ENCODE measurements at places on chromosomes 3 and 15. TPM values are rescaled to one million over a fixed set of nuclear protein-coding genes. Genes with fewer than 3 reads are reported as not detected.

UBAP1L gene
- total RNA-seq: 3.2 TPM

SMAD6 gene
- 0.19 TPM for total RNA-seq

CCR8 gene
- total RNA-seq: 0.75 TPM

SERPINI2 gene
- not detected for total RNA-seq

- H3K4me1 ChIP-seq: no peaks in the 10 kb centered on the region
- H3K27me3 ChIP-seq: no peaks in the 10 kb centered on the region
- no peaks in the 10 kb centered on the region for H3K36me3 ChIP-seq
- H3K4me3 ChIP-seq: no peak overlapping the region
- DNase-seq: no peak
Observed at GRCh38 chr3:77913524-77914174, 873.8 kb downstream of the ROBO2 start.

DNA sequence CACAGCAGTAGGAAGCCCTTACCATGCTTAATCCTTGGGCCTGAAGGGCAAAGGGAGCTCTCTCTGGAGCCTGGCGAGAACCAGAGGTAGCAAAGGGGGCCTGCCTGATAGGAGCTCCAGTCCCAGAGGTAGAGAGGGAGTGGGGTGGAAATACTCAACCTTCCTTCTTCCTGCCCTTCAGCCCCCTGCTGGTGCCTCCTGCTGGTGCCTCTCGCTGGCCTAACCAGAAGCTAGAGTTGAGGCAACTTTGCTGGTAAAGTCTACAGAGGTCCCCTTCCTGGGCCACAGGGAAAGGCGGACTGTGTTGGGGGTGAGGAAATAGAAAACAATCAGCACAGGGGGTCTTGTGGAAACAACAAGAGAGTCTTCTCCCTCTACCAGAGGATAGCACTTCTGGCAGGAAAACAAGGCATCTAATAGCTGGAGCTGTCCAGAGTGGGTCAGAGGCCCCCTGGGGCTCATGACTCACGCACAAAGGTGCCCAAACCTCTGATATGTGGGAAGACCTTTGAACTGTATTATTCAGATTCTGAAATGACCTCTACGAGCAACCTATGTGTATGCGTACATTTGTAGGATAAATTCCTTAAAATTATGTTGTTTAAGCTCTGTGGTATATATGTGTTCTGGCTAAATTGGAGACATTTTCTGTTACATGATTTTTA lies 133.9 kb downstream of the LRRC28 start:
- H3K27ac ChIP-seq: no peak overlapping the region
- peaks cover 14% of the 10 kb centered on the region for H3K36me3 ChIP-seq
- peaks cover 21% of the 10 kb centered on the region for H3K4me1 ChIP-seq

DNA sequence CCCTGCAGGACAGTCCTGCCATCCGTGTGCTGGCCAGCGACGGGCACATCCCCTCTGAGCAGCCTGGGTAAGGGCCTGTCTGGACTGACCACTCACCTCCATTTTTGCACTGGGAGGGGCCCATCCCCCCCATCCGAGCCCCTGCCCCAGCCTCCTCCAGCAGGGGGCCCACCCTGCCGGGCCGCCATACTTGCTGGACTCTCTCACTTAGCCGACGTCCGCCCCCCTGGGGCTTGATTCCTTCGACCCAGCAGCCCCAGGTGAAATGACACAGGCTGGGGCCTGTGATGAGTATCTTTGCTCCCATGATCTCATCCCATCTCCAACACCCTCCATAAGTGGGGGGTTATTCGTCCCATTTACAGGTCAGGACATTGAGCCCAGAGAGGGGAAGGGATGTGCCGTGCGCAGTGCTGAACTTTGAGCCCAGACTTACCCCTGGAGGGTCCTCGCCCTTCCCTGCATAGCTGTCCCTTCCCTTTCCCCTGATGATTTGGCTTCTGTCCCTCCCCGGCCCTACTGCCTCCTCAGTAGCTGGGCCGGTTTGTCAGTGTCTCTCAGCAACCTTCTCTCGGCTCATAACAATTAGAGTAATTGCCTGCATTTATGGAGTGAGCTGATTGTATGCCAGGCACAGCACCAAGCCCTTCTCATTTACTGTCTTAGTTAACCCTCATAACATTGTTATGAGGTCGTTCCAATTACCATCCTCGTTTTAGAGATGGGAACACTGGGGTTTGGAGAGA lies 4.2 kb downstream of the LMAN1L start:
- H3K4me3 ChIP-seq: no peak overlapping the region
- no peaks in the 10 kb centered on the region for H3K27me3 ChIP-seq
- peaks cover 12% of the 10 kb centered on the region for H3K4me1 ChIP-seq
- DNase-seq: no peak
- no peaks in the 10 kb centered on the region for H3K36me3 ChIP-seq
- no peak overlapping the region for H3K27ac ChIP-seq

- no peak overlapping the region for H3K27ac ChIP-seq
- no peaks in the 10 kb centered on the region for H3K4me1 ChIP-seq
- peaks cover 3% of the 10 kb centered on the region for H3K27me3 ChIP-seq
- DNase-seq: no peak
- H3K4me3 ChIP-seq: no peak overlapping the region
- H3K36me3 ChIP-seq: no peaks in the 10 kb centered on the region
Observed at GRCh38 chr15:95202569-95203349, 971.4 kb downstream of the MCTP2 start.

GRCh38 chr3:10479311-10479710 lies 26.1 kb downstream of the ATP2B2 start:
- no peaks in the 10 kb centered on the region for H3K36me3 ChIP-seq
- H3K4me1 ChIP-seq: no peaks in the 10 kb centered on the region
- H3K27ac ChIP-seq: no peak overlapping the region
- H3K4me3 ChIP-seq: no peak overlapping the region

DNA sequence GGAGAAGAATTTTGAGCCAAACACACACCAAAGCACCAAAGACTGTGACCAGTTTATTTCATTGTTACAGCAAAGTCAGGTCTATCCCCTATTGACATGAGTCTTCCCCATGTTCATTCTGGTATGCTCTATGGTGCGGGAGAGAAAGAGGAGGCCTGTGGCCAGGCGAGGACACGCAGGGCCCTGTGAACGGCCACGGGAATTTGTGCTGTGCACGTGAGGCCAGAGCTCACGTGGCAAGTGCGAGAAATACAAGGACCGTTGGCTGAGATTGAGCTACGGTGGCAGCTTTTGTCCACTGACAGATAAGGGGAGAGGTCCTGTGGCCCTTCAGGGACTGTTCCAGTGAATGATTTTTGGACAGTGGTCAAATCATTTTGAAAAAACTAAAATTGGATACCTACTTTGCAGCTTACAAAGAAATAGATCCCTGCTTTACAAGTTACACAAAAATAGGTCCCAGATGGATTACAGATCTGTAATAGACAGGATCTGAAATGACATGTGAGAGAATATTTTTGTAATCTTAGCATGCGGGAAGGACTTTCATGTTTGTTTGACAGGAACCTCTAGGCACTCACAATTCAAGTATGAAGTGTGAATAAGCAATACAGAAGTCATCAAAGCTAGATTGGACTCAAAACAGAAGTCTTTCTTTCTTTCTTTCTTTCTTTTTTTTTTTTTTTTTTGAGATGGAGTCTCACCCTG lies 9.2 kb downstream of the ZSCAN2 start:
- H3K36me3 ChIP-seq: peaks cover 17% of the 10 kb centered on the region
- H3K4me1 ChIP-seq: peaks cover 13% of the 10 kb centered on the region
- H3K27ac ChIP-seq: no peak overlapping the region
- no peak overlapping the region for H3K4me3 ChIP-seq
- no peak for DNase-seq
- no peaks in the 10 kb centered on the region for H3K27me3 ChIP-seq

DNA sequence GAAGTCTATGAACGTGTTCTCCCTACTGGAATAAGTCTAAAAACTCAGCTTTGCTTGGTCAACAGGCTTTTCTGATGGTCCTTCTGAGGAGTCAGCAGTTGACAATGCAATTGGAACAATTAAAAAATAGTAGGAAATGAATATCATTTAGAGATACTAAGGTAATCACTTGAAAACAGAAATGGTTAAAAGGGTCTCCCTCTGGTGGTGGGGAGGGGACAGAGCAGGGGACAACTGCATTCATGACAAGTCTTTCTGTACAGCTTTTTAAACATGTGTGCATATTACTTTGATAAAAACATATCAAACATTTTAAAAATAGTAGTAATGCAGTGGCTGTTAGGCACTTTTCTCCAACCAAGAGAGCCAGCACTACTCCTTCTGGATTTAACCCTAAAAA lies 119.9 kb upstream of the FHIT start:
- peak; percentile 51 for DNase-seq
- H3K27me3 ChIP-seq: no peaks in the 10 kb centered on the region
- H3K4me1 ChIP-seq: no peaks in the 10 kb centered on the region

DNA sequence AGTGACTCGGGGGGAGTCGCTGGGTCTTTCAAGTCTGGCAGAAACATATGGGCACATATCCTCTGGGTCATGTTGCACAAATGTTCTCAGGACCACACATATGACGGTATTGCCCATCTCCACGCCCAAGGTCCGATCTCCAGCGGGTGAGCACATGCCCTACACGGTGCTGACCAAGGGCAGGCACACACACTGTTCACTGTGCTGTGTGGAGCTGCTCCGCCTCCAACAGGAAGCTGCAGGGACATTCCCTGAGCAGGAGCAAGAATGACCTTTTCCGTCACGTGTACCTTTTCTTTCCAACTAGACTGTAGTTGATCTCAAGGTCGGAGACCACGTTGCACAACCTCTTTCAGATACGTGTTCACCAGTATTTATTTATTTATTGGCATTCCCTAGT lies 41.7 kb upstream of the B3GNT5 start:
- H3K27me3 ChIP-seq: no peaks in the 10 kb centered on the region
- peaks cover 32% of the 10 kb centered on the region for H3K36me3 ChIP-seq
- H3K27ac ChIP-seq: peak overlapping the region; percentile 72
- DNase-seq: no peak
- H3K4me3 ChIP-seq: no peak overlapping the region

- DNase-seq: no peak
- peak overlapping the region; percentile 99 for H3K4me3 ChIP-seq
- no peaks in the 10 kb centered on the region for H3K27me3 ChIP-seq
Observed at GRCh38 chr3:184184546-184185230, 1.3 kb upstream of the ABCF3 start.

GRCh38 chr3:125651244-125651643 lies 55.9 kb upstream of the OSBPL11 start:
- H3K4me3 ChIP-seq: no peak overlapping the region
- no peak for DNase-seq
- no peak overlapping the region for H3K27ac ChIP-seq
